ENCODE measurements at places on chromosomes 12 and 14. TPM values are rescaled to one million over a fixed set of nuclear protein-coding genes. Genes with fewer than 3 reads are reported as not detected.

TAS2R19 gene
- total RNA-seq = 2.5 TPM

APOF gene
- not detected for total RNA-seq

GALNT4 gene
- total RNA-seq = 4.5 TPM

KRAS gene
- total RNA-seq = 30.6 TPM

PTPRB gene
- 0.02 TPM for total RNA-seq

OTOGL gene
- total RNA-seq = 0.10 TPM

MIP gene
- total RNA-seq = not detected

SLC7A8 gene
- total RNA-seq = 0.04 TPM

PLA2G1B gene
- total RNA-seq = not detected

C14orf93 gene
- 13.5 TPM for total RNA-seq

REP15 gene
- 2.2 TPM for total RNA-seq

CAND1 gene
- 159 TPM for total RNA-seq

B4GALNT1 gene
- 104 TPM for total RNA-seq

GNB3 gene
- total RNA-seq = 2.2 TPM

IFNG-AS1 gene
- total RNA-seq = not detected

NID2 gene
- 0.49 TPM for total RNA-seq

LIMA1 gene
- 36.1 TPM for total RNA-seq

ARF6 gene
- total RNA-seq = 32.2 TPM

TCL1B gene
- total RNA-seq = not detected

NFE2 gene
- not detected for total RNA-seq

SRGAP1 gene
- total RNA-seq = 6.2 TPM

RNF212B gene
- not detected for total RNA-seq

ASCL1 gene
- not detected for total RNA-seq

EFS gene
- 26.4 TPM for total RNA-seq

SCN8A gene
- 0.33 TPM for total RNA-seq

OR11G2 gene
- not detected for total RNA-seq
